Trophoblast cell (in vitro differentiated cells and primary cell): ENCODE measurements at places on chromosomes 3 and 15.

- H3K4me1 ChIP-seq = peaks cover 22% of the 10 kb centered on the region
- no peaks in the 10 kb centered on the region for H3K27me3 ChIP-seq
- no peak overlapping the region for H3K27ac ChIP-seq
- H3K36me3 ChIP-seq = no peaks in the 10 kb centered on the region
- DNase-seq = peak; percentile 89
Measured at GRCh38 chr3:187741403-187742350, 3.6 kb downstream of the BCL6 start.

- H3K4me3 ChIP-seq = no peak overlapping the region
- DNase-seq = no peak
- H3K36me3 ChIP-seq = no peaks in the 10 kb centered on the region
- H3K4me1 ChIP-seq = no peaks in the 10 kb centered on the region
- no peaks in the 10 kb centered on the region for H3K27me3 ChIP-seq
Measured at GRCh38 chr15:48537271-48538113, 108.0 kb downstream of the FBN1 start.

GRCh38 chr3:41653571-41654239 lies 308.2 kb downstream of the ULK4 start:
- H3K36me3 ChIP-seq = no peaks in the 10 kb centered on the region
- no peak overlapping the region for H3K4me3 ChIP-seq
- H3K4me1 ChIP-seq = peaks cover 4% of the 10 kb centered on the region

DNA sequence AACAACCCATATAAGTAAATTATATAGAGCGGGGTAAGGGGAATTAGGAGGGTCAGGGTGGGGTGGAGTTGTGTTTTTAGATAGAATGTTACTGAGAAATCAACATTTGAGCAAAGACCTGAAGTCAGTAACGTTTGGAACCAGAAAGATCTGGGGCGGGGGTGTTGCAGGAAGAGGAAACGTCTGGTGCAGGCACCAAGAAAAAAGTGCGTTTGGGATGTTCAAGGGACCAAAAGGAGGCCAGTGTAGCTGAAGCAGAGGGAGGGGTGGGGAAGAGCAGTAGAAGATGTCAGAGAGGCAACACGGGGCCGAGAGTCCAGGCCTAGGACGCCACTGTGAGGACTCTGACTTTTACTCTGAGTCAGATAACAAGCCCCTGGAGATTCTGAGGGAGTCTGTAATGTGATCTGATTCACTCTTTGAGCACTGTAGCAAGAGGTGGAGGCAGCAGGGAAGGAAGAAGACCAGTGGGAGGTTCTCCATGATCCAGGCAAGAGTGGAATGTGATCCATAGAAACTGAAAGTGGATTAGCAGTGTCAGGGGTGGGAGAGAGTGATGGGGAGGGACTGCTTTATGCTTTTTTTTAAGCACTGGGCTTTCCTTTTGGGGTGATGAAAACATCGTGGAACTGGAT lies 179.3 kb upstream of the CHRM5 start:
- H3K4me1 ChIP-seq = no peaks in the 10 kb centered on the region
- no peak for DNase-seq
- peaks cover 6% of the 10 kb centered on the region for H3K36me3 ChIP-seq
- H3K27me3 ChIP-seq = no peaks in the 10 kb centered on the region

GRCh38 chr15:29676961-29677402 lies 145.3 kb downstream of the TJP1 start:
- H3K27me3 ChIP-seq = peaks cover 6% of the 10 kb centered on the region
- H3K27ac ChIP-seq = no peak overlapping the region
- no peaks in the 10 kb centered on the region for H3K36me3 ChIP-seq
- H3K4me3 ChIP-seq = no peak overlapping the region

DNA sequence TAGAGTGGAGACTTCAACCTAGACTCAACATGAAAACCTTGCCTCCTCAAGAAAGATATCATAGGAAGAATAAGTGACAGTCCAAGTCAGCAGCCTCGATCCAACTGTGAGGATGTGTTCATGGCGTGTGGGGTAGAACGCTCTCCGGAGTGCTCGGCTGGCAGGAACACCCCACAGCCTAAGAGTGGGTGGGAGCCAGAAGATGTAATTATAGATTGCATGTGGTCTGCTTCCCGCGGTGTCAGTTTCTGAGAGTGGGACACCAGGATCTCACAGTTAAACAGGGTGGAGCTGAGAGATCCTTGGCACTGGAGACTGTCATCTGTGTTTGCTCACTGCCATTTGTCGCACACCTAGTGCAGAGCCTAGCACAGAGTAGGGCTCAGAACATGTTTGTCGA lies 158.0 kb downstream of the CTNNB1 start:
- H3K27ac ChIP-seq = no peak overlapping the region
- no peak for DNase-seq
- no peaks in the 10 kb centered on the region for H3K36me3 ChIP-seq
- no peak overlapping the region for H3K4me3 ChIP-seq

- H3K36me3 ChIP-seq = no peaks in the 10 kb centered on the region
- H3K4me1 ChIP-seq = peaks cover 5% of the 10 kb centered on the region
- no peak overlapping the region for H3K27ac ChIP-seq
Measured at GRCh38 chr3:14988988-14989394, 41.6 kb downstream of the NR2C2 start.

GRCh38 chr15:40845511-40846284 lies 1.9 kb downstream of the SPINT1 start:
- H3K4me3 ChIP-seq = peak overlapping the region; percentile 50
- peaks cover 11% of the 10 kb centered on the region for H3K36me3 ChIP-seq
- H3K27ac ChIP-seq = peak overlapping the region; percentile 86
- H3K27me3 ChIP-seq = no peaks in the 10 kb centered on the region

GRCh38 chr3:51717446-51717845 lies 10.6 kb downstream of the GRM2 start:
- H3K4me3 ChIP-seq = no peak overlapping the region
- H3K36me3 ChIP-seq = no peaks in the 10 kb centered on the region
- DNase-seq = no peak
- H3K4me1 ChIP-seq = no peaks in the 10 kb centered on the region
